ENCODE measurements at places on chromosomes 7 and 10.

DNA sequence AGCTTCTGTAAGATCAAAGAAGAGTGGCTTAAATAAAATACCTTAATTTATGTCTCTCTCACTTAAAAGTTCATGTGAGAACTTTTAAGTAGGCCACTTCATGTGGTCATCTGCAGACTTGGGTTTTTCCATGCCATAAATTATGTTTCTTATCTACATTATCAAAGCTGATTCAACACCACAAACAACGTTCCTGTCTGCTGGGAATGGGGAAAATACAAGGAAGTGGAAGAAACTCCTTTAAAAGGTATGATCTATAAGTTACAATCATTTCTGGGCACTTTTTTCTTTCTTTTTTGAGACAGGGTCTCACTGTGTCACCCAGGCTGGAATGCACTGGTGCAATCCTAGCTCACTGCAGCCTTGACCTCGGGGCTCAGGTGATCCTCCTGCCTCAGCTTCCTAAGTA, 16.9 kb upstream of the OTUD1 start:
- DNase-seq = no peak

DNA sequence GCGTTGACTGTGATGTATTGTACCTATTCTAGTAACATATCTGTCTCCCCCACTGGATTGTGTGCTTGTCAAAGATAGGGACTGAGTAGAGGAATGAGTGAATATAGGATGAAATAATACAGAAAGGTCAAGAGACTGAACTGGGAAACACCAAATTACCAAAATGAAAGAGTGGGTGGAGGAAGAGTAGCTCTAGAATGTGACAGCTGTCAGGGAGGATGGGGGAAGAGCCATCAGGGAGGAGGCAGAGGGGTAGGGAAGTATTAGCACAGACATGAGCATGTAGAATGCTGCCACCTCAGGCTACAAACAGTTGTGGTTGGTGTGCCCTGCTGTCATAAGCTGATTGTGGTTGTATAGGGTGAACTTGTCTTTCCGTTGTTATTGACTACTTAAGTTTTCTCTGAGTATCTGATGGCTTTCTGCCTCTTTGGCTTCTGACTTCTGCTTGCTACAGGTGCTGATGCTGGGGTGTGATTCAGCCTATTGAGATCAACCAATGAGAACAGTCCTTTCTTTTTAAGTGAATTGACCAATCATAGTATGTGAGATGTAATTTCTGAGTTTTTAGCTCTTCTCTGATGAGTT, 5.6 kb downstream of the CCSER2 start:
- DNase-seq = no peak

DNA sequence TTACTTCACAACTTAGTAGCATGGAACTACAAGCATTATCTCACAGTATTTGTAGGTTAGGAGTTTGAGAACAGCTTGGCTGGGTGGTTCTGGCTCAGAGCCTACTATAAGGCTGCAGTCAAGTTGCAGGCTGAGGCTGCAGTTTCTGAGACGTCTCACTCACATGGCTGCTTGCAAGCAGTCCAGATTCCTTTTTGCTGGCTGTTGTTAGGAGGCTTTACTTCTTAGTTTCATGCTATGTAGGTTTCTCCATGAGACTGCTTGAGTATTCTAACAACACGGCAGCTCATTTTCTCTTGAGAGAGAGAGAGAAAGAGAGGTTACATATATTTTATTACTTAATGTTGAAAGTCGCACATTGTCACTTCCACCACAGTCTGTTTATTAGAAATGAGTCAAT, 1073.9 kb downstream of the NXPH1 start:
- no peak for DNase-seq

GRCh38 chr10:131553121-131553520, 241.6 kb upstream of the TCERG1L start:
- DNase-seq = no peak

DNA sequence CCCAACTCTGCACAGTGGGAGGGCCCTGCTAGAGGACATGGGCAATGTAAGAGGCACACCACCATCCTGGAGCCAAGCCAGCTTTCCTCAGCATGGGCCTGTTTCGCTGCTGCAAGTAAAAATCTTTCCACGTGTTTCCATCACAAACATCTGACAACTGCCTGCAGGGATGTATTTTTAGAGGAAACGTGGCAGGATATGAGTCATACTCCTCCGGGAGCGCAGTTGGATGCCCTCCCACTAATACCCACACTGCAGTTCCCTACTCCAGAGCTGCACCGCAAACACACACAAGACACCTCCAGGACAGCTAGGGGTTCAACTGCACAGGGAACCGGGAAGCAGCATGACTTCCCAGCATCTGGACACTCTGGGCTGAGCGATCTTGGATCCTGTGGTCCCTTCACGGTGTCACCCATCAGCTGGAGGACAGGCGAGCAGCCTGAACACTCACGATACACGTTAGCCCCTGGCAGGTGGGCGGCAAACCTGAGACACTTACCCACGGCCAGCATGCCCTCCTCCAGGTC, 26.1 kb downstream of the PLAC9 start:
- DNase-seq = peak; percentile 47

GRCh38 chr7:156897673-156898072, 4.7 kb upstream of the LMBR1 start:
- DNase-seq = peak; percentile 27

DNA sequence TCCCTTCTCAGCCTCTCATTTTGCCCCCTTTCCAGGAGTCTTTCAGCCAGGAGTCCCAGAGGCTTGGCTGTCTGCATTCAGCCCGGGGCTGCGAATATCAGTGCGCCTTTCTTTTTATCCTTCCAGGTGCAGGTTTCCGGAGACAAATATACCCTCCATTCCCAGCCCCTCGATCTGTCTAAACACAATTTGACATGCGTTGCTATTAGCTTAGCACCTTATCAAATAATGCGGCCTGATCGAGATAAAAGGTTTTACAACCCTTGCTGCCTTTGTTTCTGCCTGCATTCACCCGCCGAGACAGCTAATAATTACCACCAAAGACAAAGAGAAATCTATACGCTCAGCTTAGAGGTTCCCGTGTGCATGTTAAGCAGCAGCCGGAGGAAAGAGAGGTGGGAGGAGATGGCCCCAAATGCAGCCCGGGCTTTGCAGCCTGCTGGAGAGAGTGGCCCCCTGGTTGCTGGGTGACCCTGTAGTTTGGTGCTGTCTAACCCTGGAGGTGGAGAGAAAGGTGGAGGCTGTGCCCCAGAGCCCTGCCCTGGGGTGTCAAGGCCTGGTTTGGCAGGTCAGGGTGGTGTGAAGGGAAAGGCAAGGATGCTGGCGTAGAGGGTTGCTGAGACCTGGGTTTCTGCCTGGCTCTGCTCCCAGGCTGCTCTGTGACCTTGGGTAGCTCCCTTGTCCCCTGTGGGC, 185.3 kb downstream of the RPS24 start:
- no peak for DNase-seq

- DNase-seq = no peak
These were observed 4.0 kb downstream of the BTRC start for GRCh38 chr10:101357958-101358357.

DNA sequence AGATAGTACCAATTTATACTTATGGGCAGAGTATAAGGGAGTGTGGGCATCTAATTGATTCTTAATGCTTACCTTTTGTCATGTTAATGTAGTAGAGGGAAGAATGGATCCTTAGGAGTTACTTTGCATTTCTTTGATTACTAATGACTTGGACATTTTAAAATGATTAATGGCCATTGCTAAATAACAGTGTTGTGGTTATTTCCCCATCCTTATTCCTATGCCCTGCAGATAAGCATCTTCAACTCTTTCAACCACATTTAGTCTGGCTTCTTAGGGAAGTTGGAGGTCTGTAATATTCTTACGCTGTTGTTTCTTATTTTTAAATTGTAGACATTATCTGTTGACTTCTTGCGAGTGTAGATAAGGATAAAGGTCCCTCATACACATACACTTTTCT, 37.2 kb downstream of the KAT6B start:
- DNase-seq = no peak

DNA sequence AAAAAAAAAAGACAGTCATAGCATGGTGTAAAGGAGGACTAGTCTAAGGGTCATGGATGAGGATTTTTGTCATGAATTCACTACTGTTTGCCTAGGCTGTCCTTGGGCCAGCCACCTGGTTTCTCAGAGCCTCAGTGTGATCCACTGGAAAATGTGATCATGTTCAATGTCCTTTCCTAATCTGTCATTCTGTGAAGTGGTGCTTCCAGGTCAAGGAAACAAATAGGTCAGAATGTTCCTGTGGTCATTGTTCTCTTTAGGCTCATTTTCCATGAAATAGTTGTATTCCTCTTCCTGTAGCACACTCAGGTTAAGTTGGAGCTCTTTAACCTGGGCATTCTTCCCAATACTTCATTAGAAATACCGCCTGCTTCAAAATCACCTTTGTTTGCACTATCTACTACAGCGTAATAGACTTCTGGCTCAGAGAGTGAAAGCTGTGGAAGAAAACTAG, 16.5 kb downstream of the CD36 start:
- no peak for DNase-seq

DNA sequence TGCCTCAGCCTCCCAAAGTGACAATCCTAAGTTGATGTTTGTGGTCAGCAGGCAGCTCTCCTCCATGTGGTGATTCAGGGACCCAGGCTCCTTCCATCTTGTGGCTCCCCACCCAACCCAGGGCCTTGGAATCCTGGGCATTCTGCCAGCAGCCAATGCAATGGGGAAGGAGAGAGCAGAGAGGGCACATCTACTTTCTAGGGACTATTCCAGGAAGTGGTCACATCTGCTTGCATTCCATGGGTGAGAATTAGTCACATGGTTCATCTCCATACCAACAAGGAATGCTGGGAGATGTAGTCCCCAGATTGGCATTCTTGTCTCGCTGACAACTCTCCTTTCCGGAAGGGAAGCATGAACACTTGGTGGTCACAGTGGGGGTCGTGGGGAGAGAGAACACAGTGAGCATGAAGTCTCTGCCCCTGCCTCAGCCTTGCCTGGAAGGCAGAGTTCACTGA, 9.9 kb upstream of the SRRM3 start:
- peak; percentile 71 for DNase-seq

GRCh38 chr10:100216006-100216405, 13.4 kb downstream of the CHUK start:
- DNase-seq = no peak

GRCh38 chr7:157851501-157852067, 514.8 kb downstream of the DNAJB6 start:
- peak; percentile 79 for DNase-seq

- DNase-seq = no peak
These were observed 21.7 kb downstream of the CRHR2 start for GRCh38 chr7:30660331-30661255.

DNA sequence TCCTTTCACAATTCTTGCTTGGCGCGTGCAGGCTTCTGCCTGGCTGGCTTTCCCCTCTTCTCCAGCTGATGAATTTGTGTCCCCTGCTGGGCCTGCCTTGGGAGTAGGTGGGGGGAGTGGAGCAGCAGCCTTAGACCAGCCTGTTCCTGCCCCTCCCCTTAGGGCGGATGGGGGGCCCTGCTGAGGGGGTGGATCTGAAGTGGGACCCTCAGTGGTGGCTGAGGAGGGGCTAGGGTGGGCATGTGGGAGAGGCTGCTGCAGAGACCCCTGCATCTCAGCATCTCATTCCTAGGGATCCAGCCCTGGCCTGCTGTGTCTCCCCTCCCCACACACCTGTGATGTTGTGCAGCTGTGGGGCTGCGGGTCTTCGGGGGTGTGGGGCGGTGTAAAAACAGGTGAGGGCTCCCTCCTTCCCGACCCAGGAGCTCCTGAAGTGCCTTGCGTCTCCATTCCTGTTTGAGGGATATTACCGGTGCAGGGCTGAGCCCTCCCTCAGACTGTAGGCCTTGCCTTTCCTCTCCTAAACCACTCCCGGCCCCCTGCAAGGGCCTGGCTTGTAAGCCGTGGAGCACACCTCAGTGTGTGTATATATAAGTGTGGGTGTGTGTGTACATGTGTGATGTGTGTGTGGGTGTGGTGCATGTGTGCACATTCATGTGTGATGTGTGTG, 24.7 kb downstream of the ADCYAP1R1 start:
- DNase-seq = no peak

DNA sequence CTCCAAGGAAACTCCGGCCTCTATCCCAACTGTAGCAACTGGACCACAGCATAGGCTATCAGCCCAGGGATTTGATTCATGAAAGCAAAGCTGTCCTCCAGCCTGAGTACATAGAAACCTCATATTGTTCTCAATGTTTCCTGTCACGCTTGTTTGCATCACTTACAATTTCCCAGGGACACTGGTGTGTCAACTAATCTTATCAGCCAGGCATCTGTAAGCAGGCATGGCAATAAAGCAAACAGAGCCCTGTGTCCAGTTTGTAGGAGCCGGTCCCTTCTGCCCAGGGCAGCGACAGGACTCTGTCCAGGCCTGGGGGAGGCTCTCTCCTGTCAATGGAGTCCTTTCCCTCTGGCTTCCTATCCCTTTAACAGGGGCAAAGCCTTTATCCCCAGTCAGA, 23.0 kb upstream of the CDHR3 start:
- peak; percentile 62 for DNase-seq

DNA sequence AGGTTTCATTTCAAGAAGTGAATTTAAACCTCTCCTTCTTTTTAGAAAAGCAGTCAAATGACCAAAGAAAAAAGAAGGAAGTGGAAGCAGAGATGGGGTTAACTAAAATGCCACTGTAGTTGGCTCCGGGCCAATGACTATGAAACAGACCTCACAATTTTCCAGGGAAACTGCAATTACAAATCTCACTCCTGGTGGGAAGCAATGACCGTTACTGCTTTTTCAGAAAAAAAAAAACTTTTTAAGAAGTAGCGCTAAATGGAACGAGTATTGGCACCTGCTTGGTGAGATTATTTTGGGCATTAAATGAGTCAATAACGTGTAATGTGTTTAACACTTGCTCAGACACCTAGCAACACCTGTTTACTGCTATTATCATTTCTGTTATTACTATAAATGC, 1.2 kb downstream of the SFRP4 start:
- no peak for DNase-seq

- no peak for DNase-seq
These were observed 4.3 kb downstream of the LRRC20 start for GRCh38 chr10:70378122-70378521.

DNA sequence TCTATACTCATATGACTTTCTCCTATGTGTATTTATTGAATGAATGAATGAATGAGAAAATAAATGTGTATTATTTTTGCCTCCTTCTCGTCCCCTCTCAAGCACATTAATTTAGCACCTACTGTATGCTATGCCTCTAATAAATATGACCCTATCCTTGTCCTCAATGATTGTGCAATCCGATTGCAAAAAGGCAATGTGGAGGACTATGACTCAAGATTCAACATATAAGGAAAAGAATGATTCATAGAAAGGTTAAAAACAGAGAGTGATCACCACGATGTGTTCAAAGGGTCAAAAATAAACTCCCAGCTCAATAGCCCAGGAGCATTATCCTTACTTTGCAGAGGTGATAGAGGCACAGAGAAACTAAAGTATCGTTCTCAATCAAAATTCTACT, 322.8 kb upstream of the SORCS1 start:
- no peak for DNase-seq

GRCh38 chr7:51316262-51316665, 345 bp downstream of the COBL start:
- DNase-seq = peak; percentile 62

Measured in ELF-1 (cell line).